Foreskin keratinocyte (primary cell): ENCODE measurements at places on chromosomes 12 and 14. TPM values are rescaled to one million over a fixed set of nuclear protein-coding genes. Genes with fewer than 3 reads are reported as not detected.

EIF2B2 gene
- total RNA-seq: 57.8 and 65.5 TPM in 2 replicates

AKAP6 gene
- 2.2 and 2.5 TPM in 2 replicates for total RNA-seq

CCDC88C gene
- total RNA-seq: 5.0 and 7.4 TPM in 2 replicates

GLS2 gene
- 0.53 and 0.65 TPM in 2 replicates for total RNA-seq

BBOF1 gene
- 2.4 TPM in 2 replicates for total RNA-seq

RAB2B gene
- total RNA-seq: 12.6 TPM in 2 replicates

CMTM5 gene
- total RNA-seq: not detected in 2 replicates

CNTN1 gene
- total RNA-seq: 35.6 and 74.6 TPM in 2 replicates

OAS1 gene
- 78.5 and 108 TPM in 2 replicates for total RNA-seq

DAO gene
- not detected in 2 replicates for total RNA-seq

ADAM21 gene
- 0.28 and 0.44 TPM in 2 replicates for total RNA-seq

FOXN4 gene
- total RNA-seq: not detected in 2 replicates

KRT6B gene
- 167 and 323 TPM in 2 replicates for total RNA-seq

SINHCAF gene
- total RNA-seq: 62.1 and 66.6 TPM in 2 replicates

KCNJ8 gene
- not detected in 2 replicates for total RNA-seq

SPATS2 gene
- total RNA-seq: 40.6 and 56.5 TPM in 2 replicates

BMP4 gene
- 8.6 and 13.7 TPM in 2 replicates for total RNA-seq

CLEC14A gene
- not detected in 2 replicates for total RNA-seq

SSPN gene
- 0.49 and 0.51 TPM in 2 replicates for total RNA-seq

LMNTD1 gene
- not detected in 2 replicates for total RNA-seq

LETMD1 gene
- total RNA-seq: 21.8 and 23.3 TPM in 2 replicates

CLEC7A gene
- total RNA-seq: 0.07 TPM in 2 replicates

RFX4 gene
- total RNA-seq: not detected in 2 replicates

ACSS3 gene
- 0.04 and 0.07 TPM in 2 replicates for total RNA-seq

SYNE3 gene
- 5.7 and 7.7 TPM in 2 replicates for total RNA-seq

GLI1 gene
- 2.8 and 3.8 TPM in 2 replicates for total RNA-seq

TSPAN19 gene
- 0.17 TPM in 1 of 2 replicates, not detected in the other for total RNA-seq

PLXNC1 gene
- 0.18 and 0.88 TPM in 2 replicates for total RNA-seq

GPR84 gene
- 0.07 and 0.10 TPM in 2 replicates for total RNA-seq

CFAP73 gene
- total RNA-seq: not detected in 2 replicates

GPR68 gene
- total RNA-seq: 0.95 and 2.5 TPM in 2 replicates

AHNAK2 gene
- 183 and 225 TPM in 2 replicates for total RNA-seq

TXNRD1 gene
- 110 and 171 TPM in 2 replicates for total RNA-seq

VDR gene
- 33.4 and 33.6 TPM in 2 replicates for total RNA-seq

RNASE7 gene
- total RNA-seq: 10.5 and 17.1 TPM in 2 replicates

CCDC184 gene
- total RNA-seq: 0.35 and 1.4 TPM in 2 replicates

STAC3 gene
- 0.46 and 0.48 TPM in 2 replicates for total RNA-seq

COCH gene
- 0.04 TPM in 1 of 2 replicates, not detected in the other for total RNA-seq

MYH7 gene
- total RNA-seq: not detected in 2 replicates

FBXW8 gene
- 6.6 and 8.5 TPM in 2 replicates for total RNA-seq

GOLT1B gene
- 33.9 and 41.9 TPM in 2 replicates for total RNA-seq

MNAT1 gene
- total RNA-seq: 64.9 and 71.1 TPM in 2 replicates

IL22 gene
- total RNA-seq: not detected in 2 replicates

KLRC1 gene
- not detected in 2 replicates for total RNA-seq

SAMD4A gene
- 14.8 TPM in 2 replicates for total RNA-seq

TEX52 gene
- not detected in 2 replicates for total RNA-seq

ST8SIA1 gene
- 0.46 and 0.54 TPM in 2 replicates for total RNA-seq
